Smooth muscle cell of the pulmonary artery (primary cell): ENCODE measurements at places on chromosomes 2 and 18. TPM values are rescaled to one million over a fixed set of nuclear protein-coding genes. Genes with fewer than 3 reads are reported as not detected.

Gene AGXT
- total RNA-seq = not detected in 2 replicates

Gene PARD6G
- 1.4 and 1.7 TPM in 2 replicates for total RNA-seq

Gene SLC4A5
- total RNA-seq = 0.13 and 0.30 TPM in 2 replicates

Gene SERPINB4
- total RNA-seq = not detected in 2 replicates

Gene HNMT
- total RNA-seq = 8.0 and 69.4 TPM in 2 replicates

Gene EN1
- 0.03 and 0.91 TPM in 2 replicates for total RNA-seq
